ENCODE measurements at places on chromosomes 12 and 14.

GRCh38 chr12:64025174-64025958, 180.9 kb downstream of the SRGAP1 start:
- DNase-seq, result no peak

- no peak for DNase-seq
Measured at GRCh38 chr12:56487448-56488040, 417 bp downstream of the GLS2 start.

GRCh38 chr14:34003082-34003668, 52.3 kb upstream of the EGLN3 start:
- no peak for DNase-seq

GRCh38 chr14:101635749-101636560, 74.7 kb downstream of the DIO3 start:
- no peak for DNase-seq

GRCh38 chr14:57574617-57575288, 81.1 kb upstream of the CCDC198 start:
- no peak for DNase-seq

DNA sequence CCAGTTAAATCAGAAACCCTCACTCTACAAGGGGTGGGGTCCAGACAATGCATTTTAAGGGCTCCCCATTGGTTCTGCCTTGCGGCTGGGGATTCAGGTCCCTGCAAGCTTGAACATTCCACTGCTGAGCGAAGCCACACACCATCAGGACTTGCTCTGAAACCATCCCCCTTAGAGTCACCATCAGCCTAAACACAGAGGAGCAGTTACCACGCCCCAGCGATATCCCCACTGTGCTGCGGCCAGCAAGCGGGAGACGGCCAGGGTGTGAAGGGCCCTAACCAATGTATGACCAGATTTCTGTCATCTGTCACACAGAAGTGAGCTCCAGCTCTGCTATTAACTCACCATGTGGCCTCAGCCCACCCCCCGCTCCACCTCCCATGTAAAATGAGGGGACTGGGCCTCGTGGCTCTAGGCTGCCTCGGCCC, 29.7 kb downstream of the CCDC88C start:
- DNase-seq, result no peak

DNA sequence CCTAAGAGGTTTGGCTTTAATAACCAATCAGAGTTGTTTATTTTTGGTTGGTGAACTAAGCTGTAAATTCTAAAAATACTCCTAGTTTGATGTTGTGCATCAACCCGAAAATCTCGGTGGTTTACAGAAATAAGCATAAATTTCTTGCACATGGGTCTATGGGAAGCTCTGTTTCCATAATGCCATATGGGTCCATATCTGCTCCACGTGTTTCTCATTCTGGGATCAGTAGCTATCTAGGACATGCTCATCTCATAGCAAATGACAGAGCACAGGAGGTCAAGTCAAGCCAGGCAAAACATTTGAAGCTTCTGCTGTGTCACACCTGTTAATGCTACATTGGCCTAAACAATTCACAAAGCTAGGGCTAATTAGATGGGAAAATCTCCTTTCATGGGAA, 23.1 kb downstream of the NUP37 start:
- DNase-seq, result no peak

DNA sequence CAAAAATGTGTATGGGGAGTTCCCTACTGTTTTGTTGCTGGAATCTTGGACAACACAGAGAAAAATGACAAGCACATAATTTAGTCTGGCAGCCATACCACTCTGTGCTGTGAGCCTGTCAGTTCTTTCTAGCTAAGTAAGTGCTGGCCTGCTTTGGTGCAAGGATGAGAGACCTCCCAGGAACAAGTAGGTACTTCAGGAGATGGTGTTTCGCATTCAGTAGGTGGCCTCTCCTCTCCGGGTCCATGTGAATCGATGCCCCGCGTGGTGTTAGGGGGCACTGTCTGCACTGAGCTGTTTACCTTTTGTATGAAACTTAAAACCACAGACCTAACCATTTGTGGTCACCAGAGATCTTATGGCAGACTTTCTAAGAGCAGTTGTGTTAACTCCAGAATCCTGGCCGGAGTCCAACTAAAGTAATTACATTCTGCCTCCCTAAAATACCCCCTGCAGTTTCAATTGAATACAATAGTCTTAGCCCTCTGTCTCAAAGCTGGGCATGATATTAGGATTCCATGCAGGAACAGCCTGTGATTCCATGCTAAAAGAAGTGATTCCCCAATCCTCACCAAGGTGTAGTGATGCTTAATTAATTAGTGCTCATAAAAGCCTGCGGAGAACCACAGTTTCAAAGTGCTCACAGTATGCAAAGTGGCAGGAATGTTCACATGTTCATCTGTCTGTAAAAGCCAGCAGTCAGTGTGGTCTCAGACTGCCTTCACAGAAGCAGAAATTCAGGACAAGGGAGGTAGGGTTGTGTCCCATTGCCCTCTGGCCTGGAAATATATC, 64.2 kb downstream of the LLPH start:
- no peak for DNase-seq

GRCh38 chr14:61188978-61189808, 91.9 kb downstream of the TMEM30B start:
- peak; percentile 36 for DNase-seq

DNA sequence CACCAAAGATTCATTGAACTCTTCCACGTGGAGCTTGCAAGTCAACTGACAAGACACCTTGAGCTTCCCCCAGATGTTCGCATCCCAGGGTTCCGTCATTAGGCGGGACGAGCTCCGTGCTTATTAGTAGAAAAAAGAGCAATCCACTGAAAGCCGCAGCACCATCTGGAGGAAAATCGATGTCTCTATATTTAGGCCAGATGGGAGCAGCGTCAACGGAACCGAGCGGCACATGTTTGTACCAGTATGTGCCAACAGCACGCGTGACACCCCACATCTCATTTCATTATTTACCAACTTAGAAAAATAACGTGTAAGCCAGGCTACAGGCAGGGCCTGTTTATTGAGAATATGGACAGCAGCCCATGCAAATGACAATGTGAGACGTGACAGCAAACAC, 45.8 kb upstream of the TMEM132D start:
- DNase-seq, result no peak

GRCh38 chr14:86533834-86534233, 1003.9 kb downstream of the FLRT2 start:
- no peak for DNase-seq

DNA sequence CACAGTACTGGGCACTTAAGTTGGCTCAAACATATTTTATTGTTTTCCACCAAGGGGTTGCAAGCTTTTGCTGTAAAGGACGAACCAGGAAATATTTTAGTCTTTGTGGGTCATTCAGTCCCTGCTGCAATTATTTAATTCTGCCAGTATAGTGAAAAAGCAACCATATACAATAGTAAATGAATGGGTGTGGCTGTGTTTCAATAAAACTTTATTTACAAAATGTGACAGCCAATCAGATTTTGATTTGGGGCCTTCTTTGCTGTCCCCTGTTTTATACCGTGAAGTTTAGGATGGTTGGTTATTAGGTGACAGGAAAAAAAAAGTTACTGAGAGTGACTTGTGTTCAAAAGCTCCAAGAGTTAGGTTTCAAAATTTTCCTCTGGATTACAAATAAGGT, 956.4 kb downstream of the AACS start:
- DNase-seq, result no peak

- DNase-seq, result no peak
Measured at GRCh38 chr14:82642425-82642824, 1108.8 kb upstream of the SEL1L start.

DNA sequence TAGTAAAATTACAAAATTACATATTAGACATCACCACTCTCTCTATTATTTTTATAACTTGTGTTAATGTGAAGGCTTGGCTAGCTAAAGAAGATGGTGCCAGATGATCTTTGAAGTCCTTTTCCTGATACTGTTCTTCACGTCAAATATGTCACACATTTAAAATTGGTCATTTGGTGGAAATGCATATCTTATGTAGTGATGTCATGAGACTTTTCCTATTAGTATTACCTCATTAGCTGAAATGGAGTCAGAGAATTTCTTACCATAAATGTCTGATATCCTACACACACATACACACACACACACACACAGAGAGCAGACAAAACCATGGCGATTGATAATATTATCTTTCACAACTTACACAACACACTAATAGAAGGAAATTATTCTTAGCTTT, 124.8 kb upstream of the PTPRB start:
- DNase-seq, result no peak

- DNase-seq, result no peak
Measured at GRCh38 chr14:21258889-21259787, 10.1 kb downstream of the HNRNPC start.

DNA sequence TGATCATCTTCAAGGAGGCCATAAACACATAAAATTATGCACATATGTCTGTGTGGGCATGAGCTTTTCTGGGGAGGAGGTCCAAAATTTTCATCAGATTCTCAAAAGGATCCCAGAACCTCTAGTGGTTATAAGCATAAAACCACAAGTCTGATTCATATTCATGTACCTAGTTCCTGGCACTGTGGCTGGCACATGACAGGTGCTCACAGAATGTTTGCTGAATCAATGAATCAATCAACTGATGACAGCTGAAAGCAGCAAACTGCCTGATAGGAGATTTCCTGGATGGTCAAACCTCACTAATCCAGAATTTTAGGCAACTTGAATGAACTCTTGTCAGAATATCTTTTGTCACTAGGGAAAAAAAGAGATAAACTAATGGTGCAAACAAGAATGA, 13.5 kb upstream of the CMKLR1 start:
- no peak for DNase-seq

DNA sequence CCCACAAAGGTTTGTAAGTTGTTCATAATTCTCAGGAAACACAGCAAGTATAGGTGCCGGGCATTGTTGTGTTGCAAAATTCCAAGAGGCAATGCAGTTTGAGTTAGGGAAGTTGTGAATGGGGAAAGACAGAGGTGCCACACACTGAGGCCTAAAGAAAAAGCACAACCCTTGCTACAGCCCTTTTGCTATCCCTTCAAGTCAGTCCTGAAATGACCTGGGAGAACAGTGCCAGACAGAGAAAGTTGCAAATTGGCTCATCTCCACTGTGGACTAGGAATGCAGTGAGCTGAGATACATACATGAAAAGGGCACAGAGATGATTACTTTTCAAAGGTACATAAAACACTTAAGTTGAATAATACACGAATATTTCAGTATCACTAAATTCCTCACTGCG, 213.3 kb upstream of the TMTC1 start:
- no peak for DNase-seq

DNA sequence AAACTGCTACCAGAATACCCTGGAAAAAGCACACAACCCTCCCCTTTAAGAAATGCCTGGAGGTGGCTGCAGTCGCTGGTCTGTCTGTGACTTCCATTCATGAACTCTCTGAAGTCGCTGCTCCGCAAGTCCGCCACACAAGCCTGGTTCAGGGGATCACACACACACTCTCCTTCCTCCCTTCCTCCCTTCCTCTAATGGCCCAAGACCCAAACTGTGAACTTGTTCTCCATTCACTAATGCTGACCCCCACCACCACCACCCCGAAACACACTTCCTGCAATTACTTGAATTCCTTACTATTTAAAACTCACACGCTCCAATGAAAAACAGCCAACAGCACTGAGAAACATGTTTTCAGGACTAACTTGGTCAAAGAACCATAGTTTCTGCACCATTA, 1.0 kb upstream of the LMO3 start:
- DNase-seq, result no peak

- DNase-seq, result no peak
Measured at GRCh38 chr14:33430414-33431035, 491.8 kb downstream of the NPAS3 start.

DNA sequence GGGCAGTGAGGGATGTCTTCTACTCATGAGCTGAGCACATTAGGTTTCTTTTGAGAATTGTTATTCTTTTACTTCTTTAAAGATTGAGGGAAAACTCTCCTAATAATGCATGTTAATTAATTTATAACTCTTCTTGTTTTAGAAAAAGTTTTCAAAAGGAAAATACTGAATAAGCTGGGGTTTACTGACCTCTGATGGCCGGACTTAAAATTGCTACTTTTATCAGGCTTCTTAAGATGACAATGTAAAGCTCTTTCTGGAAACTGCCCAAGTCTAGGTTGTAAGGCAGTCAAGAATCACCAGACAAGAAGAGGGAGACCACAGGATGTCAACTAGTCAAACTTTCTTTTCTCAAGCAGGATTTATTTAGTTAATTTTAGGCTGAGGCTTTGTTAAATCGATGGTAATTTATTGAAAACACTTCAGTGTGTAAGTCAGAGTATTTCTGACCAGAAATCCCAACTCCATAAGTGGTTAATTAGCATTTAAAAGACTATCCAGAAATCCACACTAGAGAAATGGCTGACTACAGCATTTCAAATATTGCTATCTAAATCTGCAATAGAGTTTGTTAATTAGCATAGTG, 82.1 kb downstream of the AVPR1A start:
- DNase-seq, result no peak

DNA sequence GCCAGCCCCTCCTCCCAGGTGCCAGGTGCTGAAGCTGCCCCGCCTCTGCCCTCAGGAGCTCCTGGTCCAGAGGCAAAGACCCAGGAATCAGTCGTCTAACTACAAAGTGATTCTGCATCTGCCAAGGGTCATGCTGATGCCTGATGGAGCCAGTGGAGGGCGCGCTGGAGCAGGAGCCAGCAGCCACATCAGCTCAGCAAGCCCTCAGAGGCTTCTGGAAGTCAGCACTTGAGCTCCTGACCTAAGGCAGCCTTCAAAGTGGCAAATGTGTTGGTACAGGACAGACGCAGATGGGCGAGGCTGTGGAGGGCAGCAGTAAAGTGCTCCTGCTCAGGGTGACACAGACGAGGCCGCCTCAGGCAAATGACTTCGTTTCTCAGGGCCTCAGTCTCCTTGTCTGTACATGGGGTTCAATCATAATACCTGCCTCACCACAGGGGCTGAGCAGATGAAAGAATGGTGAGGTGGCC, 10.9 kb downstream of the C12orf43 start:
- no peak for DNase-seq

DNA sequence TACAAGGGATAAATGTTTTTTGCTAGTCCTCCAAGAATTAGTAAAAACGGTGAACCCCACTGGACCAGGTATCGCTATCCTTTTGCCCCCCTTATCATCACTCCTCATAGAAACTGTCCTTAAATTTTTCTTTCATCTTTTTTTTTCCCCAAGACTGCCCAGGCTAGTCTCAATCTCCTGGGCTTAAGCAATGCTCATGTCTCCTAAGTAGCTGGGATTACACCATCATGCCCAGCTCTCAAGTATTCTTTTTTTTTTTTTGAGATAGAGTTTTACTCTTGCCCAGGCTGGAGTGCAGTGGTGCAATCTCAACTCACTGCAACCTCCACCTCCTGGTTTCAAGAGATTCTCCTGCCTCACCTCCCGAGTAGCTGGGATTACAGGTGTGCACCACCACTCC, 9.7 kb downstream of the IRF2BPL start:
- DNase-seq, result no peak

- no peak for DNase-seq
Measured at GRCh38 chr14:95477411-95478269, 38.8 kb downstream of the SYNE3 start.

DNA sequence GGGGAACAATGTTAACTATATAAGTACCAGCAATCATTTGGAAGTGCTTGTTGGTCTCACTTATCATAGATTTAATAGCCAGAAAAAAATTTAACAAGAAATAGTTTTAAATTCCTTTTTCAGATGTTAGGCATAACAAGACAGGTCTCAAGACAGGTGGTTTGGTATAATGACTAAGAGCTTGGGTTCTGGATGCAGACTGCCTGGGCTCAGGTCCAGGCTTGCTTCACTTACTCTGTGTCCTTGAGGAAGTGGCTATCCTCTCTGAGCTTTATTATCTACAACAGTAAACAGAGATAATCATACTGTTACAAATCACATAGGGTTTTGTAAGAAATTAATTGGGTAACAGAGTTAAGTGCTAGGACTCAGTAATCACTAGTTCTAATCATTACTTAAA, 338.0 kb upstream of the FLRT2 start:
- no peak for DNase-seq

- DNase-seq, result no peak
Measured at GRCh38 chr12:92562063-92562734, 140.6 kb upstream of the PLEKHG7 start.

Data from left ventricle myocardium inferior (tissue), 1 donor.